ENCODE measurements at places on chromosomes 5 and 9.

GRCh38 chr5:133847301-133847700, 121.1 kb downstream of the C5orf15 start:
- DNase-seq: no peak

- DNase-seq: no peak
Observed at GRCh38 chr5:157331807-157332206, 65.9 kb downstream of the CYFIP2 start.

DNA sequence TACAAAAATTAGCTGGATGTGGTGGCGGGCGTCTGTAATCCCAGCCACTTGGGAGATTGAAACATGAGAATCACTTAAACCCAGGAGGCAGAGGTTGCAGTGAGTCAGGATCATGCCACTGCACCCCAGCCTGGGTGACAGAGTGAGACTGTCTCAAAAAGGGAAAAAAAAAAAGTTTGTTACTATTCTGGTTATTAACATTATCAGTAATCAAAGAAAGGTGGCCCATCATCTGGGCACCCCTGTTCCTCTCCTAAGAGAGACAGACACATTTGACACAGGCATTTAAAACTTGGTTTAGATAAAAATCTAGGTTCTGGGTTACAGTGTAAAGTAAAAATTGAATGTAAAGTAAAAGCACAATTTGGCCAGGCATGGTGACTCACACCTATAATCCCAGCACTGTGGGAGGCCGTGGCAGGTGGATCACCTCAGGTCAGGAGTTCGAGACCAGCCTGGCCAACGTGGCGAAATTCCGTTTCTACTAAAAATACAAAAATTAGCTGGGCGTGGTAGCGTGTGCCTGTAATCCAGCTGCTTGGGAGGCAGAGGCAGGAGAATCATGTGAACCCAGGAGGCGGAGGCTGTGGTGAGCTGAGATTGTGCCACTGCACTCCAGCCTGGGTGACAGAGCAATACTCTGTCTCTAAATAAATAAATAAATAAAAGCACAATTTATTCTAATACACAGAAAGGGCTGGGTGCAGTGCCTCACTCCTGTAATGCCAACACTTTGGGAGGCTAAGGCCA, 16.7 kb upstream of the PHYHD1 start:
- no peak for DNase-seq

DNA sequence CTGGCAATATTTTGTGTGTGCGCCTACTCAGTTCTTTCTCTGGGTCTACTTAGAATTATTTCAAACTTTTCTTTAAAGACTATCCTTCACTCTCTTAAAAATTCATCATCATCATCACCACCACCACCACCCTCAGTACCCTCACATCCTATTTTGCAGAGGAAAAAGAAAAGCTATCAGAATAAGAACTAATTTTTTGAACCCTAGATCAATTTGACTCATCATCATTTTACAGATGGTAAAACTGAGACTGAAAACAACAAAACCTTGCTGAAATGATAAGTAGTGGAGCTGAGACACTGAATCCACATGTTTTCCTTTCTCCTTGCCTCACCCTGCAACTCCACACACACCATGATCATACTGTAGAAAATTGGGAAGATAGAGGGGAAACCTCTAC, 119.3 kb downstream of the SSBP2 start:
- no peak for DNase-seq

DNA sequence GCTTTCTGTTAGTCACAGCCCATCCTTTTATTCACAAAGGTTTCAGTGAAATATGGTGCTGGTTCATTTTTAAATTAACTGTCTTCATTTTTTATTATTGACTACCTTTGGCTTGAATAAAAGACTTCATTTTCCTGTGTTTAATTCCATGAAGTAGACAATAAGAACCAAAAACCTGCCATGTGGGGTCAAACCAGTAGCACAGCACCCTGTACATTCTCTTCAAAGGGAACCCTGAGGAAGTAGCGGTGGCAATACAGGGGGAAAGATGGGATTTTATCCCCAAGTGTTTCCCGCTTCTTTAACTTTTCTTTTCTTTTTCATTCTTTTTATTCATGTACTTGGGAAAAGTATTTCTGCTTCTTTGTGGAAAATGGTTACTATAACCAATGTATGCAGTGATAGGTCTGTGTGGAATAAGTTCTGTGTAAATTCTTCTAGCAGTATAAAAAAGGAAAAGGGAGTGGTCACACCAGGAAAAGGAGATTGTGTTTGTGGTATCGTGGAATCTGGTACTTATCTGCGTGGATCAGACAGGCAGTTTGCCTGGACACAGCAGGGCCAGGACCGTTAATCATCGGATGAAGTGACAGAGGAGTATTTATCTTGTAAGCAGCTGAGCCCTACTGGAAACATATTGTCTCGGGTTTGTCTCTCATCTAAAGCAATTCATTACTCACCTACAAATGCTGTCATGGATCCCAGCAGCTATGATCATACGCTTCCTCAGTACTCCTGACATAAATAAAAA, 94.2 kb downstream of the PPIC start:
- no peak for DNase-seq

DNA sequence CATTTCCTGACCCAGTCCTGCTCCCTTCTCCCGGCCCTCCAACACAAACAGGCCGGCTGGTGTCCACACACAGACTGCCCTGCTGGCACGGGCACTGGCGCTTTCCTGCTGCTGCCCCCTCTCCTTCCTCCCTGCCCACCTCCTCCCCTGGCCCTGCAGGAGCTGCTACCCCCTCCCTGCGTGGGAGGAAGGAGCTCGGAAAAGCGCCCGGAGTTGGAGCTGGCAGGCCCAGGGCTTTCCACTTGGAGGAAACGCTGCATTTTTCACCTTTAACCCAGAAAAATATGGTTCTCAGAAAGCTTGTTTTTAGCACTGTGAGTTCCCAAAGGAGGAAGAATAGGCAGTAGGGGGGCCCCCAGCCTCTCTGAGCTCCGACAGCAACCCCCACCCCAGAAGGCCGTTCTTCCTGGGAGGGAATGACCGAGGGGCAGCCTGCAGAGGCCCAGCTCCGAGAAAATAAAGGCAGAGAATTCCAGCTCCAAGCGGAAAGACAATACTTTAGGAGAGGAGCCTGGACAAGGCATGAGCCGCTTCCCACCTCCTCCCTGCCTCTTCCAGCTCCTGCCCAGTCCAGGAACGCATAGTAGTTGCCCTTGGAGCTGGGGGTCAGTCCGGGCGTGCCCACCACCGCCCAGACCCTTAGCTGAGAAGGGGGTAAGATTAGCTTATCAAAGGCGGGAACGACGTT, 88.9 kb downstream of the LIFR start:
- no peak for DNase-seq

GRCh38 chr5:54009357-54009756, 301.0 kb downstream of the ARL15 start:
- DNase-seq: no peak

All from left colon (tissue), 2 donors.